HCT116 (cell line): ENCODE measurements at places on chromosomes 3 and 15. TPM values are rescaled to one million over a fixed set of nuclear protein-coding genes. Genes with fewer than 3 reads are reported as not detected.

GRCh38 chr3:44958386-44958785 lies 17.6 kb downstream of the ZDHHC3 start:
- no peak for DNase-seq

GRK7 gene
- total RNA-seq = not detected

FAM81A gene
- total RNA-seq = 6.6 TPM

CCR9 gene
- total RNA-seq = not detected

- no peak for DNase-seq
These were observed 56.9 kb downstream of the CADPS start for GRCh38 chr3:62818347-62818746.

DNA sequence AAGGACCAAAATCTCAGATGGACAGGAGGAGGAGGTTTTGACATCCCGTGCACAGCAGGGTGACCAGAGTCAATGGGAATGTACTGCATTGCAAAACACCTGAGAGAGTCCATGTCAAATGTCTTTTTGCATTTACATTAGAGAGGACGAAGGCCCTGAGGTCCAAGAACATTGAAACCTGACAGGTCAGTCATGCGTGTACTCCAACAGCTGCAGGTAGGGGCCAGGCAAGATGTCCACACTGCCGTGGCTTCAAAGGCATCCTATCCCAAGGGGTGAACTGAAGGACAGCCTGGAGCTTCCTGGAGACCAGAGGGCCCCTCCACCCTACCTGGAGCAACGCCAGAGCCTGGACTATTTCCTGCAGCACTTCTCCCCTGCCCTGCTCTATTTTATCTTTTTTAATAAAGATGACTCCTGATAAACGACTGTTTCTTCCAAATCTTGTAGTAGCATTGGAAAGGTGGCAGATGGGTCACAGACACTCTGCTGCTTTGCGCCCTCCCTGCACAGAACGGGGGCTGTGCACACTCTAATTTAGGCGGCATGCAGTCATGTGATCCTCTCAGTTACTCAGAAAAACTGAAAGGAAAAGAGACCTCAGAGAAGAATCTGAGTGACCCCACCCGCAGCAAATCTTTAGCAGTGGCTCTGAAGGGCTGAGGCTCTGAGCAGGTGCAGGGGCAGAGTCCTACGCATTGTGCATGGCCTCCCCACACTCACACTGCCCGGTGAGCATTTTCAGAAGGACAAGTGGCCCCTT lies 68.2 kb downstream of the HMCES start:
- no peak for DNase-seq

DNA sequence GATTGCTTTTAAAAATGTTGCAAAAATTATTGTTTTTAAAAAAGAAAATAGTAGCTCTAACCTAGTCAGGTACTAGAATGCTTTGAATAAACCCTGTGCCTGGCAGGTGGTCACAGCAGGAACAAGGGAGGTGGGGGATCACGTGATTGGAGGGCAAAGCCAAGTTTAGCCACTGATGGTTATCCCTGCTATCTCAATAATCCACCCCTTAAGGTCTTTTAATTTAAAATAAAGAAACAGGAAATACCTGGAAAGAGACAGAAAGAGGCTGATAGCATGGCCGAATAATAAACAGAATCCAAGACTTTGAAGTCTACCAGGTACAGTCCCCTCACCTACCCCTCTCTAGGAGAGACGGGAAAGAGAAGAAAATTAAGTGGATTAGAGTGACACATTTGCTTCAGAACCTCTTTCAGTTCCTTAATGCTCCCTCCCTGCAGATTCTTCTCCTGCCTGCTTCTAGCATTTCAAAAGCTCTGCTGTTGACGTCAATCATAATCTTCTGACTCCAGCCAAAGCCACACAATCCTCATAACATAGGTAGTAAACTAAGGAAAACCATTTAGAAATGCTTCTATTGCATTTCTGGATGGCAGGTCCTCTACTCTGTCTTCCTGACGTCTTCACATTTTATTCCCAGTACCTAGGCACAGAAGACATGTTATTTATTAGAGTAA lies 303.4 kb upstream of the MME start:
- no peak for DNase-seq
